Frontal cortex (tissue), 4 donors: ENCODE measurements at places on chromosomes 4 and X.

DNA sequence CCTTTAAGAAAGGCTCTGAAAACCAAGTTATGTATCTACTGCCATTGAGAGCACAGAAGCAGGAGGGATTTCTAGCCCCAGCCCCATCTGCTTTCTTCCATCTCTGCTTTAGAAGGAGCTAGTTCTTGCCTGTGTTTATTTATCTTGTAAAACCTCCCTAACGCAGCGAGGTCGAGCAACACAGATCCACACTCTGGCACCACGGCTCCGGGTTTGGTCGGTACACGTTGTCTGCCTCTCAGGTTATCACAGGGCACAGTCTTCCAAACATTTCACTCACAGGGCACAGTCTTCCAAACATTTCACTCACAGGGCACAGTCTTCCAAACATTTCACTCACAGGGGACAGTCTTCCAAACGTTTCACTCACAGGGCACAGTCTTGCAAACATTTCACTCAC is 69.7 kb upstream of the TLR3 start:
- DNase-seq: no peak

GRCh38 chr4:149279331-149279730 is 536.3 kb downstream of the IQCM start:
- no peak for DNase-seq

GRCh38 chr4:70473679-70474078 is 1.7 kb downstream of the MUC7 start:
- no peak for DNase-seq

GRCh38 chr4:12146339-12146738 is 717.6 kb upstream of the HS3ST1 start:
- DNase-seq: no peak

- DNase-seq: no peak
Measured at GRCh38 chrX:9465380-9466123, 694 bp downstream of the TBL1X start.

DNA sequence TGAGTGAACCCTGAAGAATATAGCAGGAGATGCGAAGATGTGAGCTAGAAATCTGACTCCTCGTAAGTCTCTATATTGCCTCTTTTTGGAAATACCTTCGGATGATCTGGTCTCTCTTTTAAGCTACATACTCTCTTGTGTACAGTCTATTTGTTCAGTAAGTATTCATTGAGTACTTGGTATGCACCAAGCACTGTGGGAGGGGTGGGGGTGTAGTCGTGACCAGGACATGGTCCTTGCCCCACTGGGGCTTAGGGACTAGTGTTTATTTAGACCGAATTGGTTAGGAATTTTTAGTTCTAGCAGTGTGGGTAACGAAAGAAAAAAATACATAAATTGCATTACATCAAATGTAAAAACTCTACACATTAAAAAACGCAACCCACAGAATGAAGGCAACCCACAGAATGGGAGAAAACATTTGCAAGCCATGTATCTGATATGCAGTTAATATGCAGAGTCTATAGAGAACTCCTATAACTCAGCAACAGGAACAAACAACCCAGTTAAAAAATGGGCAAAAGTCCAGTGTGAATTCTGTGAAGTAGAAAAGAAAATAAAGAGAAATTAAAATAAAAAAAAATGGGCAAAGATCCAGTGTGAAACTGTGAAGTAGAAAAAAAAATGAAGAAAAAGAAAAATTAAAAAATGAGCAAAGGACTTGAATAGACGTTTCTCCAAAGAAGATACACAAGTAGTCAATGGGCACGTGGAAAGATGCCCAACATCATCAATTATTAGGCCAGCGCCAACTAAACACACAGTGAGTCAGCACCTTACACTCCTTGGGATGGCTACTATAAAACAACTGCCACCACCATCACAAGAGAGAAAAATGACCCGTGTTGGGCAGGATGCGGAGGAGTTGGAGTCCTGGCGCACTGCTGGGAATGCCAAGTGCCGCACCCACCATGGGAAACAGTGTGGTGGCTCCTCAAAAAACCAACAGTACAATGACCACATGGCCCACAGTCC is 43.8 kb downstream of the RGS12 start:
- DNase-seq: no peak

GRCh38 chr4:86670298-86670697 is 76.2 kb downstream of the PTPN13 start:
- DNase-seq: no peak

GRCh38 chrX:40868868-40869267 is 133.5 kb upstream of the MED14 start:
- DNase-seq: no peak

GRCh38 chr4:4781936-4782707 is 77.3 kb upstream of the MSX1 start:
- DNase-seq: no peak

- no peak for DNase-seq
Measured at GRCh38 chrX:32010948-32011347, 939.1 kb upstream of the FTHL17 start.

GRCh38 chr4:66273110-66273509 is 602.8 kb upstream of the EPHA5 start:
- no peak for DNase-seq

DNA sequence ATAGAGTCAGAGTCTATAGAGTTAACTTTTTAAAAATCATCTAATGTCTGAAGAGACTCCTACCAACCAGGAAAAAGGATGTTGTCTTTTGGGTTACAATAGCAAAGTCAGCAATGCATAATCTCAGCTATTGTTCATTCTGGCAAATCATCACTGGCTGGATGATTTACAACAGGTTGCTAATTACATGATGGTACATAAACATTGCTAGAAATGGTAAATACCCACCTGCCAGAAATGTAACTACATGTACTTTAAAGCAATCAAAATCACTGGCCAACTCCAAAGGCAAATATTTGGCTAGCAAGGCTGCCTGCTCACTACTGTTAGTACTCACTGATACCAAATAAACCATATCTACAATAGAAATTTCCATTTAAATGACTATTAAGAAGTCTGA is 91.1 kb downstream of the PPP3CA start:
- no peak for DNase-seq

- peak; percentile 18 for DNase-seq
Measured at GRCh38 chr4:17276776-17277175, 235.1 kb downstream of the QDPR start.

DNA sequence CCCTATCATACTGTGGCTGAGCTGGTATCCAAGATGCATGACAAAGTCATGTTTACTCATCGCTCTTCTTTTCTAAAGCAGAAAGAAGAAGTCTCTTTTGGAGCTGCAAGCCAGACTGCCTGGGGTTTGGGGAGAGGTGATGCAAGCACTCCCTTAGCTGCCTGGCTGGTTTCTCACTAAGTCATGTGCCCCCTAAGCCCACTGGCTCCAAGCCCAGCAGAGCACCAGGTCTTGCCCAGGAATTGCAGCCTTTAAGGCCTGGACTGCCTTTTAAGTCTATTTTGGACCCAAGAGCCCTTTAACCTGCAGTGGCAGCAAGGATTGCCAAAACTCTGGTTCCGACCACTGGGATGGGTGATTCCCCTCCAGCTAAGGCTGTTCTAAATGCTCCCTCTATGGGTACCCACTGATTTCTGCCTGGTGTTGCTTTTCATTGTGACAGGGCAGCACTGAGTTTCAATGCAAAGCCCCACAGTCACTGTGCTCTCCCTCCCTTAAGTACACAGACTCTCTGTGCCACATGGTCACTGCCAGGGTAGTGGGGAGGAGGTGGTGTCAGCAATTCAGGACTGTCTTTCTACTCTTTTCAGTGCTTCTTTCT is 548.6 kb downstream of the TLL1 start:
- DNase-seq: no peak

GRCh38 chr4:104446431-104447278 is 48.0 kb downstream of the CXXC4 start:
- no peak for DNase-seq

DNA sequence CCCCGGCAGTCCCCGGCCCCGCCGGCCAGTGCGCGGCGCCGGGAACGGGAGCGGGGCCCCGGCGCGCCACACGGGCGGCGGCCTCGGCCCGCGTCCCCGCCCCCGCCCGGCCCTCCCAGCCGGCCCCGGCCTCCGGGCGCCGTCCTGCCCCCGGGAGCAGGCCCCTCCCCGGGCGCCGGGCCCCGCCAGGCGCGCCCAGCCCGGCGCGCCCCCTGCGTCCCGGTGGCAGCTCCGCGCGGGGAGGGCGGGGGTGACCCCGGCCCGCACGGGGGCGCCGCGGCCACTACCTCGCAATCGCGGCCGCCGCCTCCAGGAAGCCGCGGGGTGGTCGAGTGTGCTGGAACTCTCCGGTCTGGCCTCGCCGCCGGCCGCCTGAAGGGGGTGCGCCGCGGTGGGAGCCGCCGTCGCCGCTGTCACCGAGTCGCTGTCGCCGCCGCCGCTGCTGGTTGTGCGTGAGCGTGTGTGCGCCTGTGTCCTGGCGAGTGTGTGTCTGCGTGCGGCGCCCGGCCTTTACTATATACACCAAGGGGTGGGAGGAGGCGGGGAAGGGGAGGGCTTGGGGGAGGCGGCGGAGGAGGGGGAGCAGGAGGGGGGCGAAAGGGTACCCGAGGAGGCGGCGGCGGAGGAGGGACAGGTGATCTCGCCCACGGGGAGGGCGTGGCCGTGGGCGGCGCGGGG is at the start of gene RAI2:
RAI2 (minus strand) TSS at position 488 of the 678 bp plus-strand sequence. CDS start 59,288 bp downstream, outside the sequence.
- peak; percentile 44 for DNase-seq

DNA sequence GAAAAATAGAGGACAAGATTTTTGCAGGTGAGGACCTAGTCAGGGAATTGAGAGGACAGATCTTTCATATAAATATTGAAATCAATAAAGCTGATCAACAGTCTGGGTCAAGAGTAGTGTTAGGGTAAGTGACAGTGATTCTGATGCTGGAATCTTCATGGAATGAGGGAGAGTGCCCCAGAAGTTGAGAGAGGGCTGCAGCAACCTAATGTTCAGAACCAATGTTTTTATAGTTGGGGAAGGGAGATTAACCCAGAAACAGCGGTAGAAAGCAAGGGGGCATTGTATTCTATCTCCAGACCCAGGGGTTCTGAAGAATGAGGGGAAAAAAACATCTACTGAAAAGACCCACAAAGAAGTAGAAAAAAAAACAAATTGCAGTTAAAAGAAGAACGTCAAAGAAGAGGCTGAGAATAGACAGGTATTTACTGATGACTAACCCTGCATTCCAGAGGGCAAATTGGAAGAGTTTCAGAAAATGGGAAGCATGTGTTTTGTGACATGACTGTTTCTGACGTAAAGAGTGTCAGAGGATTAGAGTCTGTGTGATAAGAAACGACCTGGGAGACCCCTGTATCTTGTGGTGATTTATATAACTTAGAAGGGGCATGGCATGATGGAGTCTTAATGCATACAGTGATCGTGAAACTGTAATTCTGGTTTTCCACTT is 819.6 kb upstream of the EPHA5 start:
- DNase-seq: no peak

GRCh38 chrX:31038575-31039326 is 33.1 kb downstream of the FTHL17 start:
- peak; percentile 2 for DNase-seq

DNA sequence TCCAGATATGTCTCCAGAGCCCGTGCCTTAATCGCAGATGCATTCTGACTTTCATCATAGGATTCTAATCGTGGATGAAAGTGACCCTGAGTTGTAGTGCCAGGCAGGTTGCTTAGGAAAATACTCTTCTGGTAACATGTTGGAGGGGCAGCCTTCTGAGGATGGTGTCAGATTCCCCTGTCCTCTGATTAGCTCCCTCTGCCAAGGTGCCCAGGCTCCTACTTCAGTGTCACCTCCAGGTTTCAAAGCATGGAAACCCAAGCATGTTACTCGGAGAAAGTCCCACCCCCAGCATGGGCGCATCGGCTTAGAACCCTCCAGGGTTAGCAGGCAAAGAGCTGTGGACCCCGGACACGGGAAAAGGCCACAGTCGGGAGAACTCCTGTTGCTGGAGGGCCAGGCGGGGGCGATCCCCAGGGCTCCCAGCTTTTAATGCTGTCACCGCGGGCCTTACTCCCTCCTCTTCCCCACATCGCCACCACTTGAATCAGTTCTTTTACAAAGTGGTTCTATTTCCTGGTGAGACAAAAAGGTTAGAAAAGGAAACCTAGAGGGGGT is 44.5 kb downstream of the TRIM2 start:
- DNase-seq: no peak

GRCh38 chr4:176805155-176805554 is 12.4 kb upstream of the VEGFC start:
- no peak for DNase-seq

DNA sequence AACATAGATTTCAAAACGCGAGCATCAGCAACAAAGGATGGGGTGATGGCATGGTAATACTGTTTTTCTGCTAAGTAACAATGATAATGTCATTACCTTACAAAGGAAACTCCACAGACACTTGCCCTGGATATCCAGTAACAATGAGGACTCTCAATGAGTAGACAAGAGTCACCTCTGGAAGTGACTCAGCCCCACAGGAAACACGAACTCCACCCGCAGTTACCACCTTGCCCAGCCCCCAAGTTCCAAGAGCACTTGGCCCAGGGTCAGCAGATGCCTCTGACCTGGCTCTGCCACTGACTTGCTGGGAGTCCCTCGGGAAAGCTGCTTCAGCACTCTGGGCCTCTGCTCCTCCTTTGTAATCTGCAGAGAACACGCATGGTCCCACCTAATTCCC is 110.3 kb upstream of the MAP3K15 start:
- no peak for DNase-seq

DNA sequence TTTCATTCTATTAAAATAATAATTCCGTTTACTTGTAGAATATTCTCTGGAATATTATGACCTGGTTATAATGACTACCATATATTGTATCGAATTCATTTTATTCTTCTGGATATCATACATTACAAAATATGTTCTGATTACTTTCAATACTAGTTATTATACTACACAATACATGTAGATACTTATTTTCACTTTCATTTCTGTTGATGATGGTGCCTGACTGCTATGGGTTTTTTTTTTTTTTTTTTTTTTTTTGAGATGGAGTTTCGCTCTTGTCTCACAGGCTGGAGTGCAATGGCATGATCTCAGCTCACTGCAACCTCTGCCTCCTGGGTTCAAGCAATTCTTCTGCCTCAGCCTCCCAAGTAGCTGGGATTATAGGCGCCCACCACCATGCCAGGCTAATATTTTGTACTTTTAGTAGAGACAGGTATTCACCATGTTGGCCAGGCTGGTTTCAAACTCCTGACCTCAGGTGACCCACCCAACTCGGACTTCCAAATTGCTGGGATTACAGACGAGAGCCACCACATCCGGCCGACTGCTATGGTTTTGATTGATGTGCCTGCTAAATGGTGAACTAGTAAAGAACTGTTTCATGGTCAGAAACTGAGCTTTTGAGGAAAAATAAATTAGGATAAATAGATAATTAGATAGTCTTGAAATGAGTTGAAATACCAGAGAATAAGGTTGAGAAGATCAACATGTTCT is 39.5 kb downstream of the PCDH10 start:
- DNase-seq: no peak

DNA sequence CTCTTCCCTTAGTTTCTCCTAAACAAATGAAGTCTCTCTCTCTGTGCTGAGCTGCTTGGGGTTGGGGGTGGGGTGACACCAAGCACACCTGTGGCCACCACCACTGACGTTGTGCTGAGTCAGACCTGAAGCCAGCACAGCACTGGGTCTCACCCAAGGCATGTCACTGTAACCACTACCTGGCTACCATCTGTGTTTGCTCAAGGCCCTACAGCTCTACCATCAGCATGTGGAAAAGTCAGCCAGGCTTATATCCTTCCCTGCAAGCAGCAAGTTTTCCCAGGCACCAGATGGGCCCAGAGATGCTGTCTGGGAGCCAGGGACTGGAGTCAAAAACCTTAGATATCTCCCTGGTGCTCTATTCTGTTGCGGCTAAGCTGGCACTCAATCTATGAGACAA is 6.9 kb downstream of the CXCL10 start:
- DNase-seq: no peak

- no peak for DNase-seq
Measured at GRCh38 chrX:67585401-67585800, 41.6 kb downstream of the AR start.
